CMK (cell line): ENCODE measurements at places on chromosomes 13 and 19.
A peak's percentile ranks its signal among the peaks of the same experiment; 100 is the strongest.

DNA sequence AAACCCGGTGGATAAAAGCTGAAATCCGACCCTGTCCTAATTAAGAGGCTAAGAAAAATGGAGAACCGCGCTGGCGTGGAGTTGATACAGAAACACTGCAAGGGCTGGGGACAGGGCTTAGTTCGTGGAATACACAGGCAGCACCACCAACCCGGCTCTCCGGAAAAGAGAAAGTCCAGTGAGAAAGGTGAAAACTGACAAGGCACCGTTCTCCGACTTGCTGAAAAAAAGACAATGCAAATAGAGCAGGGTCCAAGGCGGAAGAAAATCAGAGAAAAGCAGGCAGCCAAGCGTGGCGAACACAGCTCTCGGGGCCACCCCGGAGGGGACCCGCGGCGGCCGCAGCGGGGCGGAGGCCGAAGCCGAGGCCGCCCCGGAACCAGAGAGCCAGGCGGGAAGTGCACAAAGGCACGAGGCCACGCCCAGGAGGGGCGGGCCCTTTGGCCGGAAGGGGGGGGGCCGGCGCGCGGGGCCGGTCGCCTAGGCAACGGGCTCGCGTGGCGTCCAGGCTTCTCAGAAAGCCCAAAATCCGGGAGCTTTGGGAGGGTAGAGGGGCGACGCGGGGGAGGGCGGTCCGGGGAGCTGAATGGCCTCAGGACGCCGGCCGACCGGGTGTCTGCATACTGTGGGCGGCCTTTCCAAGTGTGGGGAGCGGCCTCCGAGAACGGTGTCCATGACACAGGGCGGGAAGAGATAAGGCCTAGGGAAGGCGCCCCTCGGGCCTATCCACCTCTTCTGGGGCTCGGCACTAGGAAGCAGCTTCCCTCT lies 1.2 kb upstream of the ING1 start:
- DNase-seq = peak; percentile 61

- no peak for DNase-seq
Observed at GRCh38 chr13:99982036-99982730, 599 bp downstream of the ZIC2 start.

DNA sequence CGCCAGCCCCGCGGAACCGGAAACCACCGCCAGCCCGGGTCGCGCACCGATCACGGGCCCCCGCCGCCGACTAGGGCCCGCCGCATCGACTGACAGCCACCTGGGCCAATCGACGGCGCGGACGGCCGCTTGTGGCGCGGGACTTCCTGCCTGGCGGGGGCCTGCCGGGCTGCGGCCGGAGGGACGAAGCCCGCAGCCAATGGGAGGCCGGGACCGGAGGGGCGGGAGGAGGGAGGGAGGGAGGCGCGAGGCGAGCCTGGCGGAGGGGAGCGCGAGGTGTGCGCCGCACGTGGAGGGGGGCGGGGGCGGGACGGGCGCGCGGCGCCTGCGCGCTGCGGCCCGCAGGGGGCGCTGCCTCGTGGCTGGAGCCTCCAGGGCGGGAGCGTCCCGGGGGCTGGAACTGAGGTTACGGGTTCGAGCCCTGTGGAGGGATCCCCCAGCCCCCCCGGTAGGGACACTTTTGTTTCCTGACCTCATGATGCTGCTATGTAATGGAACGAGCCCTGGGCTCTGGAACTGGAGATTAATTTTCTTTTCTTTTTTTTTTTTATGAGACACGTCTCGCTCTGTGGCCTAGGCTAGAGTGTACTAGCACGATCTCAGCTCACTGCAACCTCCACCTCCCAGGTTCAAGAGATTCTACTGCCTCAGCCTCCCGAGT lies at the start of gene MLLT1:
TSS of gene MLLT1 (minus strand) at position 45 of the 661 bp plus-strand sequence. CDS start 191 bp downstream, outside the sequence.
- DNase-seq = peak; percentile 94

DNA sequence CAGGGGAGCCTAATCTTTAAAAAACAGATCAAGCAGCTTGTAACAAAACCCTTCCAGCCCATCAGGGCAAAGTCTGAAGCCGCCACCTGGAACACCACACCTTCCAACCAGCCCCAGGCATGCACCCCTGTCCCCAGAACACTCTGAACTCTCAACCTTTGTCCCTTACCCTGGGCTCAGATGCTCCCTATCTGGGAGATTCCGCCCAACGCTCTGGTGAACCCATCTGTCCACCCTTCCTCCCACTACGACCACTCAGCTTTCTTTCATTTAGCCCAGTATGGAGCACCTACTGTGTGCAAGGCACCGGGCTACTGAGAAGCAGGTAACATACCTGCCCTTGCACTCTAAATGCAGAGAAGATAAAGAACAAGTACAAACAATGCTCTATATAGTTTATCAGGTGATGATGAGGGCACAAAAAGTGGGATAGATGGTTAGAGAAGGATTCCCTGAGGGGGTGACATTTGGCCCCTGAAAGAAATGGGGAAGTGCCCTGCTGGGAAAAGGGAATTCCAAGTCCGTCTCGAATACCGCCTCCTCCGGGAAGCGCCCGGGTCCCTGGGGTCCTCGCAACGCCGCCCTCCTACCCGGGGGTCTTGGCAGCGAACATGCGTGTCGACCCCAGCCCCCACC lies 629 bp downstream of the PEPD start:
- no peak for DNase-seq

DNA sequence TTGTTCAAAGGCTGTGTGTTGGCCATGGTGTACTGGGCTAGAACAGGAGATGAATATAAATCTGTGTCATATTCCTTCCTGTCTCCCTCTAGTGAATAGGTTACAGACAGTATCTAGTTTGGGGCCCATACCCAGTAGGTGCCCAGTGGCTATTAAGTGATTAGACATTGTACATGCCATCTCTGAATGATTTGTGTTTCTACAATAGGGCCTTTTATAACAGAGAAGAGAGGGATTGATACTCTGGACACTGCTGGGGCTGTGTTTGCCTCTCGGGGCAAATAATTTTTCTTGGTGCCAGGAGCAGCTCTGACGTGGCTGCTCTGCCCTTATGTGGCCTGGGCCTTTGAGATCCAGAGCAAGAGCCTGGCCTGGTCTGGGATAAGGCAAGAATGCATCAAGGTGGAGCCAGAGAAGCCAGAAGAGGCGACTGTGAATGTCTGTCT lies 403.1 kb downstream of the SPRY2 start:
- DNase-seq = no peak
